ENCODE measurements at places on chromosomes 2 and 18.

DNA sequence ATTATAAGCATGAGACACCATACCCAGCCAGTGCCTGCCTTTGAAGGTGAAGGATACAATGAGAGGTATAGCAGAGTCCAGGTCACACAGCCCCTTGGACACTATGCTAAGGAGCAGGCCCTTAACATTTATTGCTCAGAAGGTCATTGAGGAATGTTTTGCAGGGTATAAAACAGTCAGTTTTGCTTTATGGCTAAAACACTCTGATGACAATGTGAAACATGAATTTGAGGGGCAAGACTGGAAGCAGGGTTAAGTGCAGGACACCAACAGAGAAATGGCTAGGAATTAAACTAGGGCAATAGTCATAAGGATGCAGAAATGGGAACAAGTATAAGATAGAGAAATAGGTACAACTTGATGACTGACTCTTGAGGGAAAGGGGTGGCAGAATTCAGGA is 141.1 kb downstream of the METTL4 start:
- DNase-seq = no peak

DNA sequence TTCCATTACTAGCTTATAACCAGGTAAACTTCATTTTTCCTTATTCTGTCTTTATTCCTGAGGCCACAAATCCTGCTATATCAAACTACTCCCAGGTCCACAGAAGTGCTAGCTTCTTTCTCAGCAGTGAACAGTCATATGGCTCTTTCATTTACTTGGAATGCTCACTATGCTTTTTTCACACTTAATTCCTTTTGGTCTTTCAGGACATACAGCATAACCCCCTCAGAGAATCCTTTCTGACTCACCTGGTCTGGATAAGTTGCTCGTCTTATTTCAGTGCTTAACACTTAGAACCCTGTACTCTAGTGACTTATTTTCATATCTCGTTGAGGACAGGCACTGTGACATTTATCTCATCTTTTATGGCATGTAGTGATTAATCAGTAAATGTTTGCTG is 325.0 kb upstream of the UBE2E3 start:
- DNase-seq = no peak

DNA sequence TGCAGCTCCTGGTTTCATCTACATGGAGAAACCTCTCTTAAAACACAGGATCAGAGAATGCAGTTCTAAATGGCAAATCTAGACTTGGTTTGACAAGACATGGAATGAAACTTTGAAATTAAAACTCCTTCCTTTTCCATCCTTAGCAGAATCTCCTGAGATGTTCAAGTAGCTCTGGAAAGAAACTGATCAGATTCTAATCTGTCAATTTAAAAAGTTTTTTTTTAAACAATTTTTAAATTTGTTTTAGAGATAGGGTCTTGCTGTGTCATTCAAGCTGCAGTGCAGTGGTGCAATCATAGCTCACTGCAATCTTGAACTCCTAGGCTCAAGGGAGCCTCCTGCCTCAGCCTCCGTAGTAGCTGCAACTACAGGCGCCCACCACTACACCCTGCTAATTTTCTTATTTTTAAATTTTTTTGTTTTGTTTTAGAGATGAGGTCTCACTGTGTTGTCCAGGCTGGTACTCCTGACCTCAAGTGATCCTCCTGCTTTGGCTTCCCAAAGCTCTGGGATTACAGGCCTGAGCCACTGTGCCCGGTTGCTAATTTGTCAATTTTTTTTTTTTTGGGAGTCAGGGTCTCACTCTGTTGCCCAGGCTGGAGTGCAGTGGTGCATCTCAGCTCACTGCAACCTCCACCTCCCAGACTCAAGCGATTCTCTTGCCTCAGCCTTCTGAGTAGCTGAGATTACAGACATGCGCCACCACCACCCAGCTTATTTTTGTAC is 216.7 kb downstream of the TGIF1 start:
- no peak for DNase-seq

DNA sequence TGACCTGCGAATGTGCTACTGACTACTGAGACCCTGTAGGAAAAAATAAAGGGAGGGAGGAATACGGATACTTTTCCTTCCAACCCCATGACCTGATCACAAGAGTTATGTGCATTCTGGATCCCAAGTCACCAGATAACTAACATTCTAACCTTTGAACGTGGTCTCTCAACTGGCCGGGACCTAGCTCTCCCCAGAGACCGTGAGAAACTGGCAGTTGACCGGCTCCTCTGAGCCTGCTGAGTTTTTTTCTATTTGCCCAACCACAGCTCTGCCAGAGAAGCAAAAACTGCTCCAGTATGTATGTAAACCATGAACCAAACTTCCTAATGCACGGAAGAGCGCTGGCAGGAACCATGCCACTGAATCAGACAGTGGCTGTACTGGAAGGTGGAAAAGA is 47.5 kb upstream of the PTMA start:
- DNase-seq = no peak

DNA sequence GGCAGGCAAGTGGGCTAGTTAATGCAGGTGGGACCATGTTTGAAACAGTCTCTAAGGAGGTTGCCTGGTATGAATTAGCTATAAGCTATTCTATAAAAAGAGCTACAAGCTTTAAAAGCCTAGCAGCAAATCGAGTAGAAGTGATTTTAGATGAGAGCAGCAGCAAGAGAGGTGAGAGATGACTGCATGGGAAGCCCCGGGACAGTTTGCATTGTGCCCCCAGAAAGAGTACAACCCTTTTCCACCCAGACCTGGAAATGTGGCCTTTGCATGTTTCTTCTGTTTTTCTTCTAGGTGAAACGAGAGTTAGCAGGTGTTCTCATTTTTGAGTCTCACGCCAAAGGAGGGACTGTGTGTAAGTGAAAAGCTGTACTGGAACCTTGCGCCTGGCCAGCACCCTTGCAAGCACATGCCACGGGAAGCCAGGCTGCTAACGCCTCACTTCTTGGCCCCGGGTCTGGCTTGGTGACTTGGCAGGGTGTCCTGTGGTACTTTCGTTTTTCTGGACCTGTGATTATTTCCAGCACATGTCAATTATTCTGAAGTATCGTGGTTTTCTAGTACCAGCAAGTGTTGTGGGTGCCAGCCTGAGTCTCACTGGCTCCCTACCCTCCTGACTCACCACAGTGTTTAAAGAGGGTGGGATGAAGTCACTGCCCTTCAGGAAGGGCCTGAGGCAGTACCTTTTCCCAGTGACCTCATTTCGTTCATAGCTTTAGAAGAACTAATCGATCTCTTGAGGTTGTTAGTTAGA is 90.3 kb upstream of the MAP3K20 start:
- no peak for DNase-seq

GRCh38 chr2:38875576-38876367 is at the start of the genes DHX57 and MORN2:
Gene DHX57 (minus strand): TSS chr2:38875934. CDS start chr2:38868405, 7,529 bp downstream.
Gene MORN2 (plus strand): TSS chr2:38875976.
- peak; percentile 59 for DNase-seq

DNA sequence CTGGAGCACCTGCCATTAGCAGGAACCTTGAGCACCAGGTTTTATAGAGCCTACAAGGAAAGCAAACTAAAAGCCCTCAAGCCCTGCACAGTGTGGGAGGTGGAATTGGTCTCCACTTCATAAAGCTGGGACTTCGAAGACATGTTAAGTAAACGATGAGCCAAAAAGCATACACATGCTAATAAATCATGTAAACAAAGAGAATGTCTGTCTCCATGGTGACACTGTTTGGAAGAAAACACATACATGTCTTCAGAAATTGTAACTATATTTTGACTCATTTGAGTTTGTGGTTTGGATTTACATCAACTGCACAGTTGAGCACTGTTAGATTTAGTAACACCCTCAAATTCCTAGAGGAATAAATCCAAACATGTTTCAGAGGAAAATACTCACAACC is 978.5 kb upstream of the LRRTM1 start:
- no peak for DNase-seq

GRCh38 chr18:67652288-67652687 is 135.8 kb upstream of the DSEL start:
- DNase-seq = no peak

DNA sequence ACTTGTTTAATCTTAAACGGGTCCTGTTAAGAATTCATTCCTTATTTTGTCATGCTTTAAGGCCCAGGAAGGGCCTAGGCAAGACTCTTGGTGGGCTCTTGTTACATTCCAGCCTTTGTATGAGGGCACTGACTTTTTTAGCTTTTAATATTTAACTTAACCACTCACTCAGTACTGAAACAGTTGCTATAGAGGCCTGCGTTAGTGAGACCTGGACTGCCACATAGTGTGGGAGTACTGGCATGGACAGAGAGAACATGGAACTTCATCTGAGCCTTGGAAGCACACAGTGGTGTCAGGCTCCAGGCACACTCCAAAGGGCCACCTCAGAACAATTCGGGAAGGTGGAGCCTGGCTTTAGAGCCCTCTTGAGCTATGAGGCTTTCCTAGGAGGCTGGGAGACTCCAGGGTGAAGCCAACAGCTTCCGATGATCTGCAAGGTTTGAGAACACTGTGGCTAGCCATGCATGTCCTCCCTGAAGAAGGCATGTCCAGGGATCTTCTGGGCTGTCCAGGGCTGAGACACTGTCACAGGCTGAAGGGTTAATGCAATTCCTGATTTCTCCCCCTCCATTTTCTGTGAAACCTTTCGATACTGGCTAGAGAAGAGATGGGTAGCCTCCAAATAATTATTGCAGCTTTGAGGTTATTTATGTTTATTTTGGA is 155.4 kb upstream of the ACAA2 start:
- no peak for DNase-seq

- no peak for DNase-seq
Observed at GRCh38 chr18:30810580-30810979, 232.0 kb downstream of the DSC3 start.

DNA sequence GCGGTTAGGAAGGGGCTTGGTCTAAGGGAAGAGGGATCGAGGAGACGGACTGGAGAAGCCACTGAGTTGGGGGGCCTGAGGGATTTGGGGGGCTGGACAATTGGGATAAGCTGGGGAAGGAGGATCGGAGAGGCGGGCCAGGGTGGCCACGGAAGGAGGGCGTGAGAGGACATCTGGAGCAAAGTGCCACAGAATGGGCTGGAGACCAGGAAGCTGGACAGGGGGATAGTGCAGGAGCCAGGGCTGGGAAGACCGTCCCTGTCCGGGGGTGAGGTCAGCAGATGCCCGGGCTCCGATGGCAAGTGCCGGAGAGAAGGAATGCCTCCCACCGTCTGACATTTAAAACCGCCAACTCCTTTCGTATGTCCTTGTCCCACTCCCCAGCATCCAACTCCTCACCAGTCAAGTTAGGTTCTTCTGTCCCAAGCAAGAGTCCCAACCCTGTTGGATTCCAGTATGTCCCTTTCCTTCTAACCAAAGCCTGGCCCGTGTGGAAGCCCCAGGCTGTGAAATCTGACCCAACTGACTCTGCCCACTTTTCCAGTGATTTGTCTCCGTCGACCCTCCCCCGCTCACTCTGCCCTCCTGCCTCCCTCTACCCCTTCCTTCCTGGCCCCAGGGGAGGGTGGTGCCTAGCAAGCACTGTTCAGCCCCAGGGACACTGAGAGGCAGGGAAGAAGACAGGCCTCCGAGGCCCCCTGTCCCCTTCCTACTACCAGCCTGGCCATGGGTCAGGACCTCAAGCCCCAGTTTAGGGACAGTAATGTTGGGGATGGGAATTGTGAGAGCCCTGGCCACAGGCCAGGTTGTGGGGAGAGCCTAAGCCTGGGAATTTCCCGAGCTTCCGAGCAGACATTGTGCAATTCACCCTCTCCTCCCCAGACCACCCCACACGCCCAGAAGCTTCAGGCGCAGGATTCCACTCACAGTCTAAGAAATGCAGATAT is 31.5 kb upstream of the TMBIM1 start:
- DNase-seq = peak; percentile 43

DNA sequence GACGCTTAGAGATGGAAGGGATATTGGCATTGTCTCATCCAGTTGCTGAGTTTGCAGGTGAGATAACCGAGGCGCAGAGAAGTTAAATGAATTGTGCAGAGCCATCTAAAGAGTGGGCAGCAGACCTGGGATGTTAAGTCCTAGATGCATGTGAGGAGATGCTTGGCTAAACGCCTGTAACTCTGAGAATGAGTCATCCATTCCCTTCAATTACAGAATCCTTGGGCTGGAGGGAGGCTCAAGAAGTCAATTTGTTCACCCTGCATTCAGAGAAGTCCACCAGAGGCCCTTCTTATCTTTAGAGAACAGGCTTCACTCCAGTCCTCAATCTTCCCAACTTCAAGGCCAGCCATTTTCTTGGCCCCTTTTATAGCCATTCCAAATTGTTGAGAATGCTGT is 1.6 kb downstream of the EHD3 start:
- DNase-seq = peak; percentile 7

DNA sequence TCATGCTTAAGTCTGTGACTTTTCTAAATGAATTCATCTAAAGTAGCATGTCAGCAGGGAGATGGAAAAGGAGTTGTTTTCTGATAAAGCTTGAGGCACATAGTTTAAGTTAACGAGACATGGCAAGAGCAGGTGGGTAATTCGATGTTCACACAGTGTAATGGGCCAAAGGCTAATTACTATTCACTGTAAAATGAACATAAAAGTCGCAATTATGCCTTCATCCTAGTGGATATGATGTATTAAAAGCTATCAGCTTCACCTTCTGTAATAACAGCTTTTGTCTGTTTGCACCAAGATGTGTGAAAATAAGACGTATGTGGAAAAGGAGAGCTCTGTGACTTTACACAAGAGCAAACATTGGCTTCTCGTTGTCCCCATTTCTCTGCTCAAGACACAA is 94.2 kb upstream of the CDH20 start:
- no peak for DNase-seq

All from DMS 273 treated with DMSO at 0.1 percent for 48 hours (cell line).